ENCODE measurements at places on chromosomes 13 and 19.

DNA sequence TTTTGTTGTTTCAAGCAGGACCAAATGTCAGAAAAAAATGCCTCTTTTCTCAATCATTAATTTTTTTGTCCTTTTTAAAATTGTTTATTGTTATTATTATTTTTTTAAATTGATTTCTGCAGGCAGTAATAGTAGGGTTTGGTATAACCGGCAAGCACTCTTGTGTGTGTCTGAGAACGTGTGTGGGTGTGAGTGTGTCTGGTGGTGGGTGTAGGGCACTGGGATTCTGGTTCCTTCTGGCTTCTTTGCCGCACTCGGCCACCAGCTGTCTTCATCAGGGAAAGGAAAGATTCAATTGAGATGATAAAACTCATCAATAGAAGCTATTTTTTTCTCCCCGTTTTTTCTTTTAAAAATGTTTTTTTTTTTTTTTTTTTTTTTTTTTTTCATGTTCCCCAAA is 56.4 kb downstream of the IER2 start:
- DNase-seq: no peak

GRCh38 chr19:47107953-47108746 is 5.4 kb downstream of the ZC3H4 start:
- no peak for DNase-seq

DNA sequence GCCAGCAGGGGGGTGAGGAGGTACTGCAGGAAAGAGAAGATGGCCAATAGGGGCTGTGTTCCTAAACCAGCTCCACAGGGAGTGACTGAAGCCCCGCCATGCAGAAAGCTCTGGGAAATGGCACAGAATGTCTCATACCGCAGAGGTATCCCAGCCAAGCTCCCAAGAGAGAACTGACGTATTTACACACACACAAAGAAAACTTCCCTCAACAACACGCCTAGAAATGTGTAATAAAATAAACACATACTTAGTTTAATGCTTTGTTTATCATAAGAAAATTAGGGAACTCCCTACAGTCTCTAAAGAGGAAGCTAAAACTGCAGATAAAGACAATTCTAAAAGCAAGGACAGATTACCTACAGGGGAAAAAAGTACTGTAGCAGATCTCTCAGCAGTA is 40.0 kb downstream of the ESD start:
- DNase-seq: no peak

DNA sequence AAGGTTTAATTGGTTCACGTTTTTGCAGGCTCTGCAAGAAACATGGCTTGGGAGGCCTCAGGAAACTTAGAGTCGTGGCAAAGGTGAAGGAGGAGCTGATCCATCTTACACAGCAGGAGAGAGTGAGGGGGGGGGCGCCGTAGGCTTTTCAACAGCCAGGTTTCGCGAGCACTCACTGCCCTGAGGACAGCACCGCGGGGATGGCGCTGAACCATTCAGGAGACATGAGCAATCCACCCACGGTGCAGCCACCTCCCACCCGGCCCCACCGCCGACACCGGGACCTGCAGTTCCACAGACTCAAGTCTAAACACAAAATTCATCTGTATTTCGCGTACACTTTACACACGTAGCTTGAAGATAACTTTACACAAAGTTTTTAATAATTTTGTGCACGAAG is 73.6 kb downstream of the KDM4B start:
- DNase-seq: no peak

DNA sequence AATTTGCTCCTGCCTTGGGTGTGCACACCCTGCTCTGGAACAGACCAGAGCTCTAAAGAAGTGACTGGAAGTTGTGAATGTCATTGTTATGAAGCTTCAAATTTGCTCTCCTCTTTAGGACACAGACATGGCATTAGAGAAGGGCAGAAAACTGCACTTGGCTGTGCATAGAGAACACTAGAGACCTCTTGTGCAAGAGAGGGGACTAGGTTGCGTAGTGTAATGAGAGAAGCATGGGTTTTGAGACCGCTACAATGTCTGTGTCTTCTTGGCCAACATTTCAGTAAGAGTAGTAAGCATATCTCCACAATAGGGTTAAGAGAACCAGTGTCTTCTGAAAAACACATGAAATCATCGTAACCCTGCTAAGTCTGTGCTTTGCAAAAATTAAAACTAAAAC is 423.3 kb downstream of the SPRY2 start:
- DNase-seq: no peak

GRCh38 chr19:35088131-35088913 is 27.3 kb upstream of the FXYD3 start:
- DNase-seq: no peak

DNA sequence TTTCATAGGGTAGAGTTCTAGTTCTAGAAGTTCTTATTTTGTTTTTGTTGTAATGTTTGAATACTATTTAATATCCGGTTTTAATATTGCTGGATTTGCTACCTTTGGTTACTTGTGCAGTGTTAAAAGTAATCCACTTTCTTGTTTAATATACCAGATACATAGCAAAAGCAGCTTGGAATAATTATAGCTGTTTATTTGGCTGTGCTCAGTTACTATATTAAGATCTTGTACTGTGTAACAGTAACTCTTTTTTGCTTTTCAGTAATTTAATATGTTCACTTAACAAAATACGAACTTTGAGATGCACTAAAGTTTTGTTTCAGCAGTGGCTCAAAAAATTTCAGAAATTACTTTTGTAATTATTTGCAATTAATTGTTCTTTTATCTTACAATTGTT is 50.9 kb downstream of the AKAP11 start:
- DNase-seq: no peak

- no peak for DNase-seq
Measured at GRCh38 chr13:96499656-96500055, 409.7 kb downstream of the HS6ST3 start.

Data from NCI-H2029 treated with DMSO at 0.1 percent for 48 hours (cell line).